MG63 (cell line): ENCODE measurements at places on chromosomes 1 and 21. TPM values are rescaled to one million over a fixed set of nuclear protein-coding genes. Genes with fewer than 3 reads are reported as not detected.

GRCh38 chr1:3456964-3457909 lies 2.8 kb downstream of the ARHGEF16 start:
- DNase-seq = no peak

The DEGS1 gene
- total RNA-seq = 138 and 160 TPM in 2 replicates

DNA sequence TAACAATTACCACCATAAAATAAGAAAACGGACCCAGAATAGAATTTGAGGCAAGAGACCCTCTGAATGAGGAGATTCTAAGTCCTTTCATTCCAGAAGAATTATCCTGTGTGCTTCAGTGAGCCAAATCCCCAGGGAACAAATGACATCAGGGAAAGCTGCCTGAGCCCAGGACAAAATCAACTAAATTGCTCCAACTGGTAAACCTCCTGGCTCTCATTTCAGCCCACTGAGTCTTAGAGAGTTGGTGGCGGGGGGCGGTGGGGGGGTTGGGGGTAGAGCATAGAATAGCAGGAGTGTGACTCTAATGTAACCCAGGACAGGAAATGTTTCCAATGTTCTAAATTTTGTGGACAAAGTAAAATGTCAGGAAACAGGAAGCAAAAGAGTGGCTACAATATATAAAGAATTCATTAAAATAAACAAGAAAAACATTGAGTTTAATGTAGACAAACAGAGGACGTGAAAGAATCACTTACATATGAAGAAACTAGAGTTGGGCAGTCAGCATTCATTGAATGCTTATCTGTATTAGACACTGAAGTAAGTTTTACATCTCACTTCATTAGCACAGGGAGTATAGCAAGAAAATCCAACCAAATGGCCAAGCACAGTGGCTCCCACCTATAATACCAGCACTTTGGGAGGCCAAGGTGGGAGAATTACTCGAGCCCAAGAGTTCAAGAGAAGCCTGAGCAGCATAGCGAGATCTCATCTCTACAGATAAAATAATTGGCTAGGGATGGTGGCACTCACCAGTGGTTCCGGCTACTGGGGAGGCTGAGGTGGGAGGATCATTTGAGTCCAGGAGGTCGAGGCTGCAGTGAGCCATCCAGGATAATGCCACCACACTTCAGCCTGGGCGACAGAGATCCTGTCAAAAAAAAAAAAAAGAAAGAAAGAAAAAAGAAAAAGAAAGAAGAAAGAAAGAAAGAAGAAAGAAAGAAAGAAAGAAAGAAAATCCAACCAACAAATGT lies 75.1 kb downstream of the DHRS3 start:
- DNase-seq = no peak

- peak; percentile 55 for DNase-seq
These were observed 130.1 kb upstream of the MAP1LC3C start for GRCh38 chr1:242128951-242129502.

The OR10X1 gene
- total RNA-seq = not detected in 2 replicates

DNA sequence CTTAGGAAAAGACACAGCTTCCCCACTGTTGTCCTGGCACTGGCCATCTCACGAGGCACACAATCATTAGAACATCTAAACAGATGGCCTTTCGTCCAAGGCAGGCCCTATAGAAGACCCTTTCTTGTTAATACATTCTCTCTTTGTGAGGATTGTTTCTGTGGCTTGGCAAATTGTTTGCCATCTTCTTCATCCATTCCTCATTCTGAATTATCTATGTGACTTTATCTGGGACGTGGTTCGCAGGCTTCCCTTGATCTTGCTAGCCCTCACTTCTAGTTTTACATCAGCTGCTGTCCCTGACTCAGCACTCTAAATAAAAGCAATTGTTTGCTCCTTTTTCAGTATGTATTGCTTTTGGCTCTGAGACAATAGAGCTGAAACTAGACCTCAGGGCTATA lies 101.1 kb upstream of the ZC3H11B start:
- DNase-seq = no peak

- peak; percentile 80 for DNase-seq
These were observed 56.8 kb upstream of the GNG12 start for GRCh38 chr1:67889953-67890567.

- DNase-seq = no peak
These were observed 17.0 kb upstream of the TNFRSF1B start for GRCh38 chr1:12149791-12150175.

The RAB7B gene
- 17.5 and 25.7 TPM in 2 replicates for total RNA-seq

The ZBED6 gene
- 2.4 and 2.5 TPM in 2 replicates for total RNA-seq

GRCh38 chr1:234357831-234358230 lies 15.4 kb upstream of the COA6 start:
- DNase-seq = no peak

- DNase-seq = no peak
These were observed 137.8 kb downstream of the PEX14 start for GRCh38 chr1:10612436-10613160.

The OLIG2 gene
- total RNA-seq = not detected in 2 replicates

GRCh38 chr1:151816548-151817352 lies 11.5 kb upstream of the LINGO4 start:
- no peak for DNase-seq

- no peak for DNase-seq
These were observed 37.1 kb upstream of the MCOLN3 start for GRCh38 chr1:85085417-85085816.

The GALNT2 gene
- total RNA-seq = 107 and 149 TPM in 2 replicates

GRCh38 chr1:91787919-91788318 lies 98.0 kb downstream of the TGFBR3 start:
- DNase-seq = no peak

The SMYD3 gene
- total RNA-seq = 33.3 and 46.6 TPM in 2 replicates

DNA sequence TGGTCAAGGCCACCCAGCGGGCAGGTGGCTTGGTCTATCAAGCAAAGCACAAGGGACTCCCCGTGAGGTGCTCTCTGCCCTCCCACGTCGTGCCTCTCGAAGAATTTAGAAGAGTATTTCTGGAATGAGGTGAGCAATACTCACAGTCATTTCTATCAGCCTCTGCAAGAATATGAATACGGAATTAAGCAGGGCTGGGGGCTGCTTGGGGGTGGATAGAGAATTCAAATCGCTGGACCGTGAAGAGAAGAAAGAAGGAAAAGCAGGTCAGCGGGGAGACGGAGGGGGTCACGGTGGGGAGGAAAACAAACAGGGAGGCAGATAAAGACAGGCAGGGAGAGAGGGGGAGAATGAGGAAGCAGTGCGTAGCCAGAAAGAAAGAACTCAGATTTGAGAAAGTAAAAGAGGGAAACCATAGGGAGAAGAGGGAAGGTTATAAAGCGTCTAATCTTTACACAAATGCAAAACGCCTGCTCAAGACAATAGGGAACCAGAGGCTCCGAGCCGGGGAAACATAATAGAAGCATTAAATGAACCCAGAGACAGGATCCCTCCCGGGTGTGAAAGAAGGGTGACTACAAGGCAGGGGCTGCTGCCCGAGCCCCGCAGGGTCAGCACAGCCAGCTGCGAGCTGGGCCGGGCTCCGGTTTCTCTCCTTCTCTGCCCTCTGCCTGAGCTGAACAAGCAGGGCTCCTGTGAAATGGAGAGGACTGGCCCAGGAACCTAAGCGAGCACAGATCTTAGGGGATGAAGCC lies 2.1 kb upstream of the EDN2 start:
- DNase-seq = no peak

The ANXA9 gene
- 0.46 TPM in 1 of 2 replicates, not detected in the other for total RNA-seq

- no peak for DNase-seq
These were observed 3.3 kb downstream of the C21orf58 start for GRCh38 chr21:46320331-46320801.

- DNase-seq = no peak
These were observed 2.1 kb upstream of the PLA2G2F start for GRCh38 chr1:20137055-20137454.

- no peak for DNase-seq
These were observed 28.1 kb downstream of the IL23R start for GRCh38 chr1:67194209-67194863.

DNA sequence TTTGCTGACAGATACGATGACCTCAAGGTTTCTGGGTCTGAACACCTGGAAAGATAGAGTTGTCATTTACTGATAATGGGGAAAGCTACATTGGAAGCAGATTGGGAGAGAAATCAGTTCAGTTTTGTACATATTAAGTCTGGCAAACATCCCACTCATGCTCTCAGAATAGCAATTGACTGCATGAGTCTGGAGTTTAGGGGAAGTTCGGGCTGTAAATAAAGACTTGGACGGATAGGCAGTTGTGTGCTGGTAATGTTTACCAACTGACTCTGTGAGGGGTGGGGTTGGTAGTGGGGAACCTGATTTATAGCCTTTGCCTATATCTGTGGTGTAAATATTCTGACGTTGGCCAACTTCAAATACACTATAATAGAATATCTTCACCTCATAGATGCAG lies 4.0 kb downstream of the H6PD start:
- no peak for DNase-seq
